ENCODE measurements at places on chromosomes 16 and 17. TPM values are rescaled to one million over a fixed set of nuclear protein-coding genes. Genes with fewer than 3 reads are reported as not detected.
A peak's percentile ranks its signal among the peaks of the same experiment; 100 is the strongest.

KRT36 gene
- 0.25 TPM for polyA plus RNA-seq

DNA sequence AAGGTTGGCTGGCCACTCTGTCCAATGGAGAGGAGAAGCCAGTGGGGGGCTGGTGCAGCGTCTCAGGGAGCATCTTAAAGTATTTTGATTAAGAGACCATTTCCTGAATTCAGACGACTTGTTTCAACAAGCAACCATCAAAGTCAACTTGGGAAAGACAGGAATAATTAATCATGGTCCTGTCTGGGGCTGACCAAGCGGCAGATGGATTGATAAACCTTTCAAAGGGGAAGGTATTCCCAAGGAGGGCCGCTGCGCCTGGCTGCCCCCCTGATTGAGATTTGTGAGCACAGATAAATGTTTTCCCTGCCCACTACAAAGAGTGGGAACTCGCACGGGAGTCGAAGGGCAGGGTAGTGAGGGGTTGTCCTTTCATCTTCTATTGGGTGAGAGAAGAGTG lies 47.5 kb downstream of the HNF1B start:
- no peak for DNase-seq
- H3K4me1 ChIP-seq, result peaks cover 3% of the 10 kb centered on the region
- no peaks in the 10 kb centered on the region for H3K36me3 ChIP-seq
- no peak overlapping the region for H3K4me3 ChIP-seq
- no peak overlapping the region for H3K27ac ChIP-seq

SKAP1 gene
- 1.0 TPM for polyA plus RNA-seq

- peaks cover 35% of the 10 kb centered on the region for H3K36me3 ChIP-seq
- no peaks in the 10 kb centered on the region for H3K27me3 ChIP-seq
- H3K4me1 ChIP-seq, result peaks cover 17% of the 10 kb centered on the region
- H3K27ac ChIP-seq, result no peak overlapping the region
Measured at GRCh38 chr17:17144916-17145665, 61.0 kb downstream of the PLD6 start.

GRCh38 chr17:77456271-77456950 lies 315.6 kb downstream of the SEC14L1 start:
- H3K4me3 ChIP-seq, result no peak overlapping the region
- H3K4me1 ChIP-seq, result peaks cover 94% of the 10 kb centered on the region
- H3K36me3 ChIP-seq, result peaks cover 14% of the 10 kb centered on the region
- DNase-seq, result no peak
- H3K27me3 ChIP-seq, result no peaks in the 10 kb centered on the region

DNA sequence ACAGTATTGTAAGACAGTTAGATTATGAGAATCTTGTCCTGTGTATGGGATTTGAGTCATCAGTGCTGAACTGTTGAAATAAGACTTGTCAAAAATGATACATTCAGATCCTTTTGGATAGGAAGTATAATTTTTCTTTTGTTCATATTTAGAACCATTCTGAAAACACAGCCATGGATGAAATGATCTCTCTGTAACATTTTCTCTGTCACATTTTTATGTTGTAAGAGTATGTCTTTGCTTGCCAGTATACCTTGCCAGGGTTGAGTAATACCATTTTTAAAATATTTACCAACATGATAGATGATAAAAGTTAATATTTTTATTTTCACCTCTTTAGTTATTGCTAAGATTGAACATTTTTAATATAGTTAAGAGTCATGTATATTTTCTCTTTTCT lies 45.0 kb downstream of the NSRP1 start:
- DNase-seq, result no peak
- peaks cover 11% of the 10 kb centered on the region for H3K36me3 ChIP-seq
- H3K27me3 ChIP-seq, result no peaks in the 10 kb centered on the region
- H3K4me1 ChIP-seq, result no peaks in the 10 kb centered on the region
- no peak overlapping the region for H3K4me3 ChIP-seq
- H3K27ac ChIP-seq, result no peak overlapping the region

DNA sequence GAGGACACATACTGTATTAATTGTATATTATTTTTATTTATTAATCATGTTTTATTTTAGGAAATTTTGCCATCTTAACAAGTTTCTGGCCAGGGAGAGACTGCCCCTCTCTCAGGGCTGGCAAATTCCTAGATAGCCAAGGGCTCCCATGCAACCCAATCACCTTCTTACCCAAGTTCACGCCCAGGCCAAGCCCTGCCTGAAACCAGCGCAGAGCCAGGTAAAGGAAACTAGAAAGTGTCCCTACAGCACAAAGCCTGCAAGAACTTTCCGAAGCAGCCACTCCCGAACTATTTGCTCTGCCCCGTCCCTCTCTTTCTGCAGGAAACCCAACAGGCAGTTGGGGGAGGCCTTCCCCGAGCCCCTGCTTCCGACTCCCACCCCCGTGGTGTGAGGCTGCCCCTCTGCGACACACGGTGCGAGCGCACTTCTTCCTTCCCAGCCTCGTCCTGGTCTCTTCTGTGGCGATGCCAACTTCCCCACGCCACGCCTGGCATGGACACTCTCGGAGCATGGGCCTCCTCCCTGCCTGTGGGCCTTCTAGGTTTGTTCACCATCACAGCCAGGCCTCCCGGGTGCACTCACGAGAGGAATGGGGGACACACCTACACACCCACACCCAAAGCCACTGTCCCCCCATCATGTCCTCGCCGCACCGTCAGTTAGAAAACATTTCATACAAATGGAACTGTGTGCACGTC lies 100.4 kb downstream of the ZNF778 start:
- H3K4me1 ChIP-seq, result peaks cover 53% of the 10 kb centered on the region
- no peak for DNase-seq
- no peak overlapping the region for H3K27ac ChIP-seq
- peaks cover 16% of the 10 kb centered on the region for H3K36me3 ChIP-seq

TBC1D3 gene
- polyA plus RNA-seq, result not detected

DNA sequence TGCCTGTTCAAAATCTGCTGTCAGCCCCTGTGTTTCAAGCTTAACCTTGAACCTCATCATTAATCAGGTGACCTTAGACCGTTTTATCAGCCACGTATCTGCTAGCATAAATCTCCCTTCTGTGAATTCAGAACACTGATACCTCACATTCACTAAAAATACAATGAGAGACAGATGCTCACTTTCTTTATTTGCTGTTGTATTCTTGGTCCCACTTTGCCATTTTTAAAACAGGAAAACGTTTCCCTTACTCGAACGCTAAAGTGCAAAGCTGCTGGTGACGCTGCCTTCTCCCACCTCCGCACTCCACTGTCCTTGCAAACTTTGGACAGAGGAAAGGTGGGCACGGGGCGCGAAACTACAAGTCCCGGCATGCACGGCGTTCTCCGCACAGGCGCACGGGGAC lies 220 bp upstream of the ARHGAP44 start:
- H3K27me3 ChIP-seq, result peaks cover 17% of the 10 kb centered on the region
- DNase-seq, result no peak
- no peak overlapping the region for H3K27ac ChIP-seq
- no peaks in the 10 kb centered on the region for H3K4me1 ChIP-seq

DNA sequence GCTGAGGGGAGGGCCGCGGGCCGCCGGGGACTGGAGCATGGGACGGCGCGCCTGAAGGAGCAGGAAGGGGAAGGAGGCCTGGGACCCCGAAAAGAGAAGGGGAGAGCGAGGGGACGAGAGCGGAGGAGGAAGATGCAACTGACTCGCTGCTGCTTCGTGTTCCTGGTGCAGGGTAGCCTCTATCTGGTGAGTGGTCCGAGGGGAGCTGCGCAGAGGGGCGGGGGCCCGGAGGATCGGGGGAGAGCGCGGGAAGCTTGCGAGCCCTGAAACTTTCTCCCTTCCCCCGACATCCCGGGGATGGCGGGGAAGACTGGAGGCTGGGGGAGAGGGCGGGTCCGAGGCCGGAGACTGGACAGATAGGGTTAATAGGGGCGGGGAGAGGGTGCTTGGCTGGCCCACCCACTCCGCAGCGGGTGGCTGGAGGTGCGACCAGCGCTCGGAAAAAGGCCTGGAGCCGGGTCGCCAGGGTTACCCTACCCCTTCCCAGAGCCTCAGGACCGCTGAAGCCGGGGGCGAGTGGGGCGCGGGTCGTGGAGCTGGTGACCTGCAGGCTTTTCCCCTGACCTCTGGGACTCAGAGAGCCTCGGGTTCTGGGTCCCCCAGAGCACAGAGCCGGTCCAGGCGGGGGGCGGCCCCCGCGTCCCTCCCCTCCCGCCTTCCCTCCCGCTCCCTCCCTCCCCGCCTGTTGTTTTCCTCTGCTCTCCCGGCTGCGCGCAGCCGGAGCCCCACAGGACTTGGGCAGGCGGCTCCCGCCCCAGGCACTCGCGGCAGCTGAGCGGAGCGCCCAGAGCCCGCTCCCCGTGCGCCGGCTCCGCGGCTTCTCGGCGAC lies 631 bp downstream of the NXPH3 start:
- H3K36me3 ChIP-seq, result no peaks in the 10 kb centered on the region
- no peak overlapping the region for H3K4me3 ChIP-seq
- H3K27me3 ChIP-seq, result peaks cover 66% of the 10 kb centered on the region
- no peak overlapping the region for H3K27ac ChIP-seq
- no peak for DNase-seq

DNA sequence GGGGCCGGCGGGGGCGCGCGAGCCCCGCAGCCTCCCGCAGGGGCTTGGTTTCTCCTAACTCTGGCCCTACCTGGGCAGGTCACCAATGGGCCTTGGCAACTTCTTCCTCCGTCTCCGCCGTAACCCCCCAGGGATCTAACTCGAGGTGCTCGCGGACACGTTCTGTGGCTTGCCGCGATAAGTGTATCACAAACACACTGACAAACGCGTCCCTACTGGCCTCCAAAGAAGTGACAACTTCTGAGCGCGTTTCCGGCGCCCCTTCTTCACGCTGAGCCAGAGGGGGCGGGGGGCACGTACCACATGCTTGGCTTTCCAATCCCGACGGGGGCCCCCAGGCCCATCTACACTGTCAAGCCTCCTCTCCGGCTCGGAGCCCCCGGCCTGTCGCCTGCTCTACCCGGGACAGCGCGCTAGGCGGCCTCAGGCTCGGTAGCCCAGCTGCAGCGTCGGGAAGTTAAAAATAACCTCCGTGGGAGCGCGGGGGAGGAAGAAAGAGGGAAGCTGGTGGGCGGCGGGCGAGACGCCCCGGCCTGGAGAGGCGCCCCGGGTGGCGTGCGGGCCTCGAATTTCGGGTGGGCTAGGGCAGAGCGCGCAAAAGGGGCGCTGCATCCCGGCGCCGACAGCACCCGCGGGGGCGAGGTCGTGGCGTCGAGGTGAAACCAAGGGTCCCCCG lies 725 bp upstream of the SPHK1 start:
- peak overlapping the region; percentile 86 for H3K4me3 ChIP-seq
- peak; percentile 64 for DNase-seq
- peak overlapping the region; percentile 90 for H3K27ac ChIP-seq
- no peaks in the 10 kb centered on the region for H3K36me3 ChIP-seq
- H3K27me3 ChIP-seq, result peaks cover 11% of the 10 kb centered on the region

DNA sequence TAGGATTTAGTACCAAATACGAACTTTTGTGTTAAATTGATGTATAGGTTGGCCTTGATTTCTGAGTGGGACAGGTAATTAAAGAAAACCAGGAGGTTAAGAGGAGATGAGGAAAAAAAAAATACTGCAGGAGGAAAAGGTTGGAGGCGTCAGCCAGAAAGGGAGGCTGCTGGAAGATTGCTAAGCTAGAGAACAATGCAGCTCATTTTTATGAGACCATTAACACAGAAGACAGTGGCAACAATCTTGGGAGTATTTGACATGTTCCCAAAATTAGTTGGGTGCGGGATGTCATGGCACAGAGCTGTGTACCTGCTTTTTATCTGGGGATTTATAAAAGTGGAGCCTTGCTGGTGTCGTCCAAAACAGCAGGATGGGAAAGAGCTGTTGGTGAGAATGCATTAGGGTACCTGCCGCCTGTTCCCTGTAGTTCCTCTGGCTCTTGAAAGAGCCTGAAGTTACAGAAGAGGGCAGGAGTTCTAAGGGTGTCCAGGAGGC lies 229.3 kb downstream of the RBFOX1 start:
- no peaks in the 10 kb centered on the region for H3K36me3 ChIP-seq
- no peaks in the 10 kb centered on the region for H3K27me3 ChIP-seq
- no peaks in the 10 kb centered on the region for H3K4me1 ChIP-seq
- H3K27ac ChIP-seq, result no peak overlapping the region

PERCC1 gene
- not detected for polyA plus RNA-seq

FDXR gene
- polyA plus RNA-seq, result 6.2 TPM

DNA sequence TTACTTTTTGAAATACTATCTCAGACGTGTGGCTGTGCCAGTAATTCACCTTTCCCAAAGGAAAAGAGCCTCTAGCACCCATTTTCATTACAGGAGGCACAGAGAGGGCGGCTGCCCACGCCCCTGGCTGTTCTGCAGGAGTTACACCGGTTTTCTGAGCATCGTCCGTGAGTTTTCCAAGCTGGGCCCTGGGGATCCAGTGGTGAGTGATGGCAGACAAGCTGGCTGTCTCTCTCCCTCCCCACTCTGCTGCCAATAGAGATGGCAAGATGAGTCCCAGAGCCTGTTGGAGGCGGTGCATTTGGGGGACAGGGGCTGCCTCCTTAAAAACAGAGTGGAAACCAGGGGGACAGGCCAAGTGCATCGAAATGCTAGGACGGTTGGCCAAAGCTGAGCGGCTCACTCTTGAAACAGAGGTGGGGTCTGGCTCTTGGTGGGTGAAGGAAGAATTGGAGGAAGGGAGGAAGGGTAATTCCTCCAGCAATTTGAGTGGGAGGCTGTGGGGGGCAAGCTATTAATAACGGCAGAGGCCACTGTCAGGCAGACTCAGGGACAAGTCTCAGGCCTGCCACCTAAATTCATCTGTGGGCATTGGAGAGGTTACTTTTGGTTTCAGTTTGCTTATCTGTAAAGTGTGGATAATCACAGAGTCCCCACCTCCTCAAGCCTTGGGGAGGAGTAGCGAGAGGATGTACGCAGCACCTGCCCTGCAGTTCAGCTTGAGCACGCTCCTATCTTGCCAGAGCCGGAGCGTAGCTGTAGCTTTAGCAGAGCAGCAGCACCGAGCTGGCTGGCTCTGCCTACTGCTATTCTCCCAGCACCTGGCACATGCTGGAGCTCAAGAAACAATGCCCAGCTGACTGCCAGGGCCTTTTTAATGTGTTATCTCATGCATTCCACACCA lies 7.5 kb upstream of the NOS2 start:
- no peak for DNase-seq
- H3K4me3 ChIP-seq, result no peak overlapping the region
- peaks cover 22% of the 10 kb centered on the region for H3K4me1 ChIP-seq
- no peak overlapping the region for H3K27ac ChIP-seq
- no peaks in the 10 kb centered on the region for H3K27me3 ChIP-seq

- no peaks in the 10 kb centered on the region for H3K4me1 ChIP-seq
- DNase-seq, result no peak
- H3K36me3 ChIP-seq, result peaks cover 86% of the 10 kb centered on the region
- no peaks in the 10 kb centered on the region for H3K27me3 ChIP-seq
- H3K4me3 ChIP-seq, result no peak overlapping the region
Measured at GRCh38 chr16:88613911-88614817, 24.2 kb upstream of the IL17C start.

Measured in CD14-positive monocyte (primary cell).